NB4 (cell line): ENCODE measurements at places on chromosomes 4 and X.
A peak's percentile ranks its signal among the peaks of the same experiment; 100 is the strongest.

DNA sequence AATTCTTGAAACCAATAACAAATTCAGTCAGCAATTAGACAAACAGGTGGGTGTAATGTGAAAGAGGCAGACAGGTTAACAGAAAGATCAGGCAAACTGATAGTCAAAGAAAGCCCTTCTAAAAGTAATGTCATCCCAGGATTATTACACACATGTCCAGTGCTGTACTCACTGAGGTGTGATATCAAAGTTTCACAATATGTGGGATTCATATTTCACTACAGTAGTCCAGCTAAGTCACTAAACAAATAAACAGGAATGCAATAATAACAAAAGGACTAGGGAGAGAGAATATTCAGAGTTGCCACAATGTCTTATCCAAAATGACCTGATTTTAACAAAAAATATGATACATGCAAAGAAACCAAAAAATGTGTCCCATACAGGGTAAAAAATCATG lies 787.5 kb downstream of the FSTL5 start:
- no peak for DNase-seq

DNA sequence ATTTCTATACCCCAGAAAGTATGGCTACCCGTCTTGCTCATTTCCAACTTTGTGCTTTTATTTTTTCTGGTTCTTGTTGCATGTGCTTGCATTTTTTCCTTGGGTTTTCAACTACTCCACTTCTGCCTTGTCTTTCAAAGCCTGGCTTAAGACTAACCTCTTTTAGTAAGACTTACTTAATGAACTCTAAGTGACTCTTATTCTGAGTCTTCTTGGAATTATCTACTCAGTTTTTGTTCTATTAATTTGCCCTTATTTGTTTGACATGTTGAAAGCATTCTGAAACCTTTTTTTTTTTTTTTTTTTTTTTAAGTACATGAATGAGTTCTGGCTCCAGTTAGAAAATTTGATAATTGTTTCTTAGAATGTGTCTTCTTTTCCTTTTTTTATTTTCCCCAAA lies 74.8 kb downstream of the SLIT2 start:
- no peak for DNase-seq

DNA sequence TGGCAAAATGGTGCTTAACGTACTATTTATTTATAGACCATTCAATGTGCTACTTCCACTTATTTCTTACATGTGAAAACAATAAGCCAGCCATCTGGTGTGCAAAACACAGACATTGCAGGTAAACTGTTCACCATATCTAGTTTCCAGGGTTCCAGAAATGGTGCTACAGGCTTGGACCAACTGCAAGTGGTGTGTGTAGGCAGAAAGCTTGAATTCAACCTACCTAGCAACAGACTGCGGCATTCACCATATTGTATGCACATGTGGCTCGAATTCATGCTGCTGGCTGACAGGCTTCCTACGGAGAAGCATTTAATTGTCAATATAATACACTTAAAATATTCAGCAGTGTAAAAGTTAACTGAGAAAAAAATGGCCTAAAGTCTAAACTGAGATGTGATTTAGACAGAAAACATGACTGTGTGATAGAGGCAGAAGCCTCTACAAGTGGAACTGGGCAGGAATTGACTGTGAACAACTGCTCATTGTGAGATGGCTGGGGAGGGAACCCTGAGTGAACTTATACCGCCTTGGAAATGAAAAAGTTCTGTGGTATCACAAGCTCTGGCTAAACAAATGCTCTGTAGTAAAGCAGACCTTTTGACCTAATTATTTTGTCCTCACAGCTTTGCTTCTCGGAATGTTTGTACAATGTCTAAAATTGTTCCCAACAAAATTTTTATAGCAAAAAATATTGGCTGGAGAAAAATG lies 434.7 kb downstream of the GRIA2 start:
- no peak for DNase-seq

GRCh38 chr4:95572304-95572991 lies 23.7 kb upstream of the UNC5C start:
- DNase-seq, result peak; percentile 69

- DNase-seq, result peak; percentile 35
Observed at GRCh38 chr4:140331245-140331644, 42.2 kb upstream of the SCOC start.

DNA sequence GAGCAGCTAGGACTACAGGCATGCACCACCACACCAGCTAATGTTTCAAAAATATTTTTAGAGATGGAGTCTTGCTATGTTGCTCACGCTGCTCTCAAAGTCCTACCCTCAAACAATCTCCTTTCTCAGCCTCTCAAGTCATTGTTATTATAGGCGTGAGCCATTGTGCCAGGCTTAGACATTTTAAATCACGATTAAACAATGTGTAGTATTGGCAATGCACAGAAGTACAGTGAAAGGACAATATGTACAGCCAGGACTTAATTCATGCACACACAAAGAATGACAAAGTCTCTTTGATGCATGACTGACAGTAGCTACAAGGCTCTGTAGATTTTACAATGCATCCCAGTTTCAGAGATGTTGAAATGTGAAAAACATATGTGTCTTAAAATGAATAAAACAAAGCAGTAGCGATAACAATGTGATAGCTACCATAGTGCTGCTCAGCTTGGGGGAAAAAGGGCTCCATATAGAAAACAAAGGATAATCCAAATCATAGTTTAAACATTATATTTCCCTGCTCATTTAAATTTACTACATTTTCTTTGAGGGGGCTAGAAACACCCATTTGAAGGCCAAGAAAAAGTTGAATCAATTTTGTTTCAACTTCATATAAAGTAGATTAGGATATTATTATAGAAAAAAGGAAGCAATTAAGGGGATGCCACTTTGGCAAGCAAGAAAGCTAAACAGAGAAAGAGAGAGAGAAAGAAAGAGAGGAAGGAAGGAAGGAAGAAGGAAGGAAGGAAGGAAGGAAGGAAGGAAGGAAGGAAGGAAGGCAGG lies 272.4 kb upstream of the SMIM31 start:
- DNase-seq, result no peak

- no peak for DNase-seq
Observed at GRCh38 chr4:8394061-8394519, 46.4 kb downstream of the ACOX3 start.

- DNase-seq, result no peak
Observed at GRCh38 chr4:119873794-119874325, 192.8 kb downstream of the MAD2L1 start.

DNA sequence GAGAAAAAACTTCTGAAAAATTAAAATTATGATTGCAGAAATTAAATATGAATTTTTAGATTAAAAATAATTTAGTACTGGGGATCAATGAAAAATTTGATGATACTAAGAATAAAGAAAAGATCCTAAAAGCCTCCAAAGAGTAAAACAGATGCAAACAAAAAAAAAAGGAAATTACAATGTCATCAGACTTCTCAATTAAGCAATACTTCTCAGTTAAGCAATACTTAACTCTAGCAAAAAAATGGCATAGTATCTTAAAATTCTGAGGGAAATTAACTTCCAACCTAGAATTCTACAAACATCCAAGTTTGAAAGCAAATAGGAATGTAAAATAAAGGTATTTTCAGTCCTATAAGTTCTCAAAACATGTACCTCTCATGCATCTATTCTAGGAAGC lies 141.2 kb upstream of the INTU start:
- peak; percentile 10 for DNase-seq

DNA sequence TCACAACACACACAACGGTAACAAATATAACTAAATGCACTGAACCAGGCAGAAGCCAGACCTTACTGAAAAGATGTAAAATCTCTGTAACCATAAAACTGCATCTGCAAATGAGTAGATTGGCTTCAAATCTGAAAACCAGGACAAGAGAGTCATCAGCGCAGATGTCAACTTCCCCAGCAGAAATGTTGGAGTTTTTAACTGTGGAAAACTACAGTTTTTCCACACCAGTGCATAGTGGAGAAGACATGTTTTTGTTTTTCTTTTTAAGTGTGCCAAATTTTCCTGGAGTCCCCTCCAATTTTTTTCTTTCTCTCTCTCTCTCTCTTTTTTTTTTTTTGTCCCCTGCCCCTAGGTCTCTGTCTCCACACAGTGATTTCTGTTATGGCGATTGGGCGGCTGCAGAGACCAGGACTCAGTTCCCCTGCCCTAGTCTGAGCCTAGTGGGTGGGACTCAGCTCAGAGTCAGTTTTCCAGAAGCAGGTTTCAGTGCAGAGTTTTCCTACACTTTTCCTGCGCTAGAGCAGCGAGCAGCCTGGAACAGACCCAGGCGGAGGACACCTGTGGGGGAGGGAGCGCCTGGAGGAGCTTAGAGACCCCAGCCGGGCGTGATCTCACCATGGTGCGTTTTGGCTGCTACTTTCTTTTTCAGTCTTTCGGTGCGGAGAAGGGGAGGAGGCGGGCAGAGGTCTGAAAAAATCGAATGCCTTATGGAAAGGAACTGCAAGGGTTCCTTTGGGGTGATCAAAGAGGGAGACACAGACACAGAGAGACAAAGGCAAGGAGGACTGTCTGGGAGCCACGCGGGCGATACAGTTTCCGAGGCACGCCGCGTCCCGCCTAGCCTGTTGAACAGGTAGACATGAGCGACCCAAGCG lies at the start of gene GUCY1A1:
GUCY1A1 (plus strand) TSS at position 505 of the 878 bp plus-strand sequence. CDS start 30,020 bp downstream, outside the sequence.
- no peak for DNase-seq

DNA sequence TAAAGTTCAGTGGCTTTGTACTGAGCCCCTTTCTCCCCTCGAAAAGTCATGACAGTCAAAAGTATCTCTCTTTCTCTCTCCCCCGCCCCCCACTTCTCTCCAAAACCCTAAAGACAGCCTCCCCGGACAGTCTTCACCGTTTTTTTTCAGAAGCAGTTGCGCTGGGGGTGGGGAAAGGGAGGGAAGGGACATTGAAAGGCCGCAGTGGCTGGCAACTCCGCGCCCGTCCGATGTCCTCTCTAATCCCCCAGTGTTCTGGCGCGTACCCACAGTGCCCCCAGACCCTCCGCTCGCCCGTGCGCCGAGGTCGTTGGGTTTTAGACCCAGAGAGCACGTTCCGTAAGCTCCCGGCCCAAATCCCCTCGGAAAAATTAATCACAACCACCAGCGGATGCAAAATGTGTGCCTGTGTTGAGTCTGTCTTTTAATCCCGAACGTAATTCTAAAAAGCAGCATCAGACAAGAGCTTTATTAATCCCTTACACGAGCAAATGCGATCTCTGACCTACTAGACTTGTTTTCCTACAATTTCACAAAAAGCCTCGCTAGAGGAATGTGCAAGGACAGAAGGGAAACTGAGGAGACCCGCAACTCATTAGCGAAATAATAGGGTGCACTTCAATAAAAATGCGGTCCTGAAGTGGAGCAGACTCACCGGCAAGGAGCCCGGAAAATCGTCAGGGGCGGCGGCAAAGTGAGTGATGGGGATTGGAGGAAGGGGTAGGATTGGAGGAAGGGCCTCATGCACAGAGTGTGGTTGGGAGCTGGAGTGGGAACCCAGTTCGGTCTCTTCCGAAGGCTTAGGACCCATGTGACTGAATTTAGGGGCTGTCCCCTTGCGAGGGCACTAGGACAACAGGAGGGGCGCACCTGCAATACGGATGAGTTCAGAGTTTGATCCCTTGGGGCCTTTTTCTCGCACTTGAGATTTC lies 12.2 kb upstream of the PRDM8 start:
- DNase-seq, result peak; percentile 74

DNA sequence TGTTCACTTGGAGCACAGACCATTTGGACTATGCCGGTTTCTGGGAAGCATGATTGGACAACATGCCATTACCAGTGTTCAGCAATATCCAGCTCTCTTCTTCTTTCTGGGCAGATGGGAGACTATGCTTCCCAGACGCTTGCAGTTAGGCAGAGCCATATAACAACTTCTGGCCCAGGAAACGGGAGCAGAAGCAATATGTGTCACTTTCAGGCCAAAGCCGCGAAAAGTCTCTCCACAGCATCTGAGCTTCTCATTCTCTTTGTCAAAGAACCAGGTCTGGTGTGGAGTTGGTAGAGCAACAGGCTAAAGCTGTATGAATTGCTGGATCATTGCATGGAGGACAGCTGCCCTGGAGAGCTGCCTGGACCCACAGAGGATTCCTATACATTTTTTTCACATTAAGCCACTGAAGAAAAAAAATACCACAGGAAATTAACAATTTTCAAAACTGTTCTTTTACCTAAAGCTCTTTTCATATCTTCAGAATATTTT lies 131.4 kb upstream of the FRG1 start:
- no peak for DNase-seq

DNA sequence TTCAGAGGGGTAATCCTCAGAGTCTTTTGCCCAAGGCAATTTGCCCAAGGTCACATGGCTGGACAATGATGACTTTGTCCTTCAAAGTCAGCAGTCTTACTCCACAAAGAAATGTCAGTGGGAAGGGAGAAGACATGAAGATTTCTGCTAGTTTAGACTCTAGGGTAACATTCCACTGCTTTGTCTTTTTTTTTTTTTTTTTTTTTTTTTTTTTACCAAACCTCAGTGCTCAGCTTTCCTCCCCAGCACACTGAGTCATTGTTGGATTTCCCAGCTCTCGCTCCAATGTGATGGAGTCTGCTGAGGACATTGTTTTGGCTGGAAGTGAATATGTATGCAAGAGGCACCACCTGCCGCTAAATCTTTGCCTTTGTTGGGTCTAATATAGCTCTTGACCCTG lies 7.2 kb upstream of the C1QTNF7 start:
- DNase-seq, result no peak

DNA sequence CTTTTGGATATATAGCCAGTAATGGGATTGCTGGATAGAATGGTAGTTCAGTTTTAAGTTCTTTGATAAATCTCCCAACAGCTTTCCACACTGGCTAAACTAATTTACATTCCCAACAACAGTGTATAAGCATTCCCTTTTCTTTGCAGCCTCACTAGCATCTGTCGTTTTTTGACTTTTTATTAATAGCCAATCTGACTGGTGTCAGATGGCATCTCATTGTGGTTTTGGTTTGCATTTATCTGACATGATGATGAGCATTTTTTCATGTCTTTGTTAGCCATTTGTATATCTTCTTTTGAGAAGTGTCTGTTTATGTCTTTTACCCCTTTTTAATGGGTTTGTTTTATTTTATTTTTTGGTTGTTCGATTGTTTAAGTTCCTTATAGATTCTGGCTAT lies 13.3 kb downstream of the UBQLN2 start:
- no peak for DNase-seq

DNA sequence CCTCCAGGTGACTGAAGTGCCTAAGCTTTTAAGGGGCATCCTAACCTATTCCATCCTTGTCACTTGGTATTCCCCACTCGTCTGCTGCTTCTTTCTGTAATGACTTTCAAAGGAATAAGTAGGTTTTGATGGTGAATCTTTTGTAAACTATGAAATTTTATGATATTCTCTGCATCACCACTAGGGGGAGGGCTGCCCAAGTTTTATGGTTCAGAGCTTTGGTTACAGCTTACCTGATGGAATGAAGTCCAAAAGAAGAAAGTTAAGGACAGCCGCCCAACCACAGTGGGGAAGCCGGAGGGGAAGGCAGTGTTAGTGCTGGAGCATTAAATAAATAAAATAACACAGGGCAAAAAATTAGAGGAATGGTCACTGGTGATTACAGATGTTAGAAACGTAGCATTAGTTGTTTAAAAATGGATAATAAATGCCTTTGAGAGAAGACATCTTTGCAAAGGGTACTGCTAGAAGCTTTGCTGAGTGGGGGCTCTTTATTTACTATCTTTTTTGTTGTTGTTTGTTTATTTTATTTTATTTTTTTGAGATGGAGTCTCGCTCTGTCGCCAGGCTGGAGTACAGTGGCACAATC lies 204.9 kb downstream of the GBA3 start:
- peak; percentile 53 for DNase-seq
